ENCODE measurements at places on chromosomes 11 and 22. TPM values are rescaled to one million over a fixed set of nuclear protein-coding genes. Genes with fewer than 3 reads are reported as not detected.

The CHID1 gene
- total RNA-seq, result 159 TPM

The CECR2 gene
- 0.03 TPM for total RNA-seq

The OR5B21 gene
- not detected for total RNA-seq

The EIF1AD gene
- 33.9 TPM for total RNA-seq

The SF3A1 gene
- 39.6 TPM for total RNA-seq

The DBX1 gene
- total RNA-seq, result not detected

The TBX10 gene
- not detected for total RNA-seq

The NOX4 gene
- 0.85 TPM for total RNA-seq

The MFNG gene
- 0.30 TPM for total RNA-seq

The BRSK2 gene
- total RNA-seq, result 0.46 TPM

The VPREB1 gene
- not detected for total RNA-seq

The ANGPTL5 gene
- total RNA-seq, result not detected

The SCGB1D2 gene
- total RNA-seq, result not detected

The MS4A4A gene
- not detected for total RNA-seq

The MMP7 gene
- total RNA-seq, result not detected

The MMP11 gene
- total RNA-seq, result 37.1 TPM

The IRAG1 gene
- 69.0 TPM for total RNA-seq

The MPPED2 gene
- 0.20 TPM for total RNA-seq

The FTH1 gene
- total RNA-seq, result 6,320 TPM

The C22orf23 gene
- total RNA-seq, result 0.26 TPM

Data from smooth muscle cell of the pulmonary artery (primary cell).